Pons (tissue), 1 donor: ENCODE measurements at places on chromosomes 4 and X.

DNA sequence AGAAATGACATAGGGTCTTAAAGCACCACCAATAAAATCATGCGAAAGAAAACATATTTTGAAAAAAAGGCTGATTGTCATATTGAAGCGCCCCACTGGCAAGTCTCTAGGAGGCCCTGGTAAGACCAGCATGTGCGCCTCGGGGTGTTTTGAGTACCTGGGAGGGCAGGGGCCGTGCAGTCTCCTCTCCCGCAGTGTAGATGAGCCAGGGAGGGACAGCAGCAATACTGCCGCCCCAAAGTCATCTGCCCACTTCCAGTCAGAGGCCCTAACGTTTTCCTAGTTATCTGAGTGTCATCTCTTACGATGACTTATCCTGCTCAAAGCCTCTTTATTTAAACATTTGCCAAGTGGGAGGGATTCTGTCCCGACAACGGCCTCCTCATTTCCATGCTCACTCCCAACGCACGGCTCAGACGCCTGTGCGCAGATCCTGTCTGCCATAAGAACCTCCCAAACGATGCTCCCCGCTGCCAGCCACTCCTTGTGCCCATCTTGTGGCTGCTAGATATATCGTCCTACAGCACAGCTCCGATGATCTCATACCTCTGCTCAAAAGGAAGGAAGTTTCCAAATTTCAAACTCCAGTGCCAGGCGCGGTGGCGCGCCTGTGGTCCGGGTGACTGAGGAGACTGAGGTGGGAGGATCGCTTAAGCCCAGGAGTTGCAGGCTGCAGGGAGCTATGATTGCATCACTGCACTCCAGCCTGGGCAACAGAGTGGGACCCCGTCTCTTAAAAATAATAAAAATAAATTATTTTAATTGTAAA is 17.2 kb upstream of the SCRG1 start:
- peak; percentile 52 for DNase-seq

DNA sequence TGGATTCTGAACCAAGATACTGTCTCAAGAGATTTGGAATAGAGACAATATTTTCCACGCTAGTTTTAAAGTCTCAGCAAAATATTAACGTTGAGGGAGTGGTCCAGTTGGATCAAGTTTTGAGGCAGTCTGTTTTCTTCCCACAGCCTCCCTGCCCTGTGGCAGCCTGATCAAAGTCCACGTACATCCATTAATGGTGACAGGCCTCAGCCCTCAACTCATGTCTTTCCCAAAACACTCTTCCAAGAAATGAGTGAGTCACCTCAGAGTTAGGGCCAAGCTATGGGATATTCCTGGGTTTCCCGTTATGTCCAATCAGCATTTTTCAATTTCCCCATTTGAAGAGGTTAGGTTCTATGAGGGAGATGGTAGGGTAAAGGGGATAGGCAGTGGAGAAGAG is 28.5 kb downstream of the EGFL6 start:
- no peak for DNase-seq

- DNase-seq, result no peak
Observed at GRCh38 chrX:104921584-104922205, 298.8 kb downstream of the TEX13A start.

GRCh38 chrX:41381685-41382084 is 47.7 kb downstream of the DDX3X start:
- DNase-seq, result peak; percentile 1

- DNase-seq, result no peak
Observed at GRCh38 chr4:81137446-81137845, 77.6 kb downstream of the PRKG2 start.

DNA sequence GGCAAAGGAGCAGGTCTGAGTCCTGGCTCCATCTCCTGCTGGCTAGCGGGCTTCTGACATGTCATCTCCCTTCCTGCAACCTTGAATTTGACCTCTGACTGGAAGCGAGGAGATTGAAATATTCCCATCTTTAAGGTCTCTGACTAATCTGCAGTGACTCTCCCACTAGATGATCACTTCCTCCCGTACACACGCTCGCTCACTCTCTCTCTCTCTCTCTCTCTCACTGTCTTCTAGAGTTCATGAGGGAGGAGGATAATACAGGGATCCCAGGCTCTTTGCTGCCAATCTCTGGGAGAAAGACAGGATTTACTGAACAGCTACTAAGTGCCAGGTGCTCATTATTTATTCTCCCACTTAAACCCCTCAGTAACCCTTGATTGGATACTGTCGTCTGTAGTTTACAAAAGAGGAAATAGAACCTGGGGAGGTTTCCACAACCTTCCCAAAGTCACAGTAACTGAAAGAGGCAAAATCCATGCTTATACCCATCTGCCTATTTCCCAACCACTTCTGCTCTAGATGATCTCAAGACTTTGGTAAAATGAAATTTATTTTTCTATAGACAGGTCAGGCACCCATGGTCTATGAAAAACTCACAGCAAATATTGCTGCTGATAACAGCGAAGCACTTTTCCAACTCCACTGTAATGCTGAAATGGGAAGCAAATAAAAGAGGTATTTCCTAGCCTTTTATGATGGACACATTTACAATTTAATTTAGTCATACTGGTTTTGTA is 193.5 kb upstream of the C1QTNF7 start:
- no peak for DNase-seq

- DNase-seq, result no peak
Observed at GRCh38 chrX:101682723-101683122, 23.1 kb upstream of the ARMCX2 start.

GRCh38 chrX:17818726-17819125 is 42.4 kb downstream of the RAI2 start:
- no peak for DNase-seq

- DNase-seq, result peak; percentile 43
Observed at GRCh38 chr4:3384771-3385710, 56.7 kb upstream of the HGFAC start.

DNA sequence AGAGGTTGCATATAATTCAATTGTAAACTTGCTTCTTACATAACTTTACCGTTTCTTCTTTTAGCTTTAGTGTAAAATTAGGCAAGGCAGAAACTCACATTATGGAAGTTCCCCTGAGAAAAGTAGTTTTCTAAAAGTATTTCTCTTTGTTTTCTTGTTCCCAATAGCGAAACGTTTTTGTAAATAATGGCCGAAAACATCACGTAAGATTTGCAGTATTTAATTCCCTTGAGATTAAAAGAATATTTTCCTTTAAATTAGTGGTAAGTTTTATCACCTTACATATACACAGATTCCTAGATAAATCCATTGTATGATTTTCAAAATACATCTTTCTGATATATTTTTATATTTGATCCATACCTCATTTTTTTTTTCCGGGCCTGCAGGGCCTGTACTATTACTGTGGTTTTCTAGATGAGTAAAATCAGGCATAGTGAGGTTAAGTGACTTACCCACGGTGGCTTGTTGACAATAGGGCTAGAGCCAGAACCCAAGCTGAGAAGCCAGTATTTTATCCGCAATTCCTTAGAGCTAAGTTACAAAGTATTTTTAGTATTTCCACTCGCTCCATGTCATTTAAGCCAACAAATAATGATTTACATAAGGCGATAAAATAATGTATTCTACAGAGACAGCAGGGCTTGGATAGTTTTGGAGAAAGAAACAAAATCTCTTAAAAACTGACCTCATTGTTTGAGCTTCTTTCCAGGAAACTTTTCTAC is 82.2 kb upstream of the VEGFC start:
- DNase-seq, result no peak

DNA sequence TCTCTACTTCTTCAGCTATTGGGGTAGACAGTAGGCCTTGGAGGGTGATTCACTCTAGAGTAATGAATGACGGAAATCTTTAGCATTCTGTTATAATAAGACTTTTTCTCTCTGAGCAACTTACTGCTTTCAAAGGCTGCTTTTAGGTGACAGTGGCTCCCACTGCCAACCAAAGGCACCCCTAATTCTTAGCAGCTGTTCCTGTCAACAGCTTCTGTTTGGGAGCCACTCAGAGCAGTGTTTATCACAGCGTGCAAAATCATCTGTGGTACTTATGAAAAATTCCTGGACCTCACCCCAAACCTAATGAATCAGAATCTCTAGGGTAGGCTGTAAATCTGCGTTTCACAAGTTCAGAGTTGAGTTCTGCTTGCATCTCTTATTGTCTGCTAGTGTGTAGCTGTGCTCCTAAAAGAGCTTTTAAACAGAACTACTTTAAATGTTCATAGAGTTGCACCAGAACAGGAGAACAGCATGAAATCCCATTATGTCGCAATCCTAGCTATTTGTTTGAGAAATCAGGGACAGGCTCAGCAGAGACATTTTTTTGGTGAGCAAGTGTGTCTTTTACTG is 52.8 kb upstream of the POU4F2 start:
- DNase-seq, result no peak

GRCh38 chr4:81904121-81904520 is 432.4 kb upstream of the RASGEF1B start:
- no peak for DNase-seq

GRCh38 chr4:99710681-99711345 is 53.2 kb upstream of the C4orf54 start:
- no peak for DNase-seq

GRCh38 chr4:15649914-15650545 is 5.1 kb downstream of the FBXL5 start:
- peak; percentile 83 for DNase-seq

DNA sequence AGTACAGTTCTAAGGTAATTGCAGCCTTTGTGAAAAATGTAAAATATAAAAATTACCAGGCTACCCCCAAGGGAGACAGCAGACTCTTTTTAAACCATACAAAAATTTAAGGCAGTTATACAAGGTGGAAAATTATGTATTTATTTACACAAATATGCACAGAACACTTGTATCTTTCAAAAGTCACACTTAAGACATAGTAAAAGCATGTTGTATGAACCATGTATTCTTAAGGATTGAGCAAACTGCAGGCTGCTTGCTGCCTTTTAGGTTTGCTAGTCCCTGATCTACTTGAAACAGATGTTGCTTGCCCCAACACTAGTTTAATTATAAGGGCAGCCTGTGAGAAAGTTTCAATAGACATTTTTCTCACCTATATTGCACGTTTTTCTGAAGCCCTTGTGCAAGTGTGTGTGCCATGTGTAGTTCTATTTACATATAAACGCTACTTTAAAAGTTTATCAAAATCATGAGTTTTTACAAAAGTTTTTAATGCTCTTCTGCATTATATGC is 72.8 kb downstream of the PRSS12 start:
- DNase-seq, result no peak

- DNase-seq, result peak; percentile 71
Observed at GRCh38 chr4:90357117-90357710, 230.0 kb downstream of the CCSER1 start.

DNA sequence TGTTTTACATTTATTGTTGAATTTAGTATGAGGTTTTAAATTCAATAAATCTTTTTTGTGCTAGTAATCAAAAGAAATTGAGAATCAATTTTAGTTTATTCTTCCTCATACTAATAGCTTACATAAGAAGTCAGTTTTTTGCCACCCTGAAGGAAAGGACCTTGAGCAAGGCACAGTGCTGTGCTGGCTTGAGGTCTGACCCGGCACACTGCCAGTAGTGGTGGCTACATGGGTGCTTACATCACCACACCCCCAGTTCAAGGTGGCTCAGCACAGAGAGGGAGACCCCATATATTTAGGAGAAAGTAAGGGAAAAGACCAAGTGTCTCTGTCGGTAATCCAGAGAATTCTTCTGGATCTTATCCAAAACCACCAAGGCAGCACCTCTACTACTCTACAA is 86.0 kb upstream of the LANCL3 start:
- no peak for DNase-seq
